CD14-positive monocyte (primary cell): ENCODE measurements at places on chromosomes 5 and 9.

- DNase-seq, result no peak
Measured at GRCh38 chr9:125971050-125971449, 223.9 kb downstream of the PBX3 start.

- no peak for DNase-seq
Measured at GRCh38 chr9:126465977-126466376, 139.3 kb downstream of the MVB12B start.

DNA sequence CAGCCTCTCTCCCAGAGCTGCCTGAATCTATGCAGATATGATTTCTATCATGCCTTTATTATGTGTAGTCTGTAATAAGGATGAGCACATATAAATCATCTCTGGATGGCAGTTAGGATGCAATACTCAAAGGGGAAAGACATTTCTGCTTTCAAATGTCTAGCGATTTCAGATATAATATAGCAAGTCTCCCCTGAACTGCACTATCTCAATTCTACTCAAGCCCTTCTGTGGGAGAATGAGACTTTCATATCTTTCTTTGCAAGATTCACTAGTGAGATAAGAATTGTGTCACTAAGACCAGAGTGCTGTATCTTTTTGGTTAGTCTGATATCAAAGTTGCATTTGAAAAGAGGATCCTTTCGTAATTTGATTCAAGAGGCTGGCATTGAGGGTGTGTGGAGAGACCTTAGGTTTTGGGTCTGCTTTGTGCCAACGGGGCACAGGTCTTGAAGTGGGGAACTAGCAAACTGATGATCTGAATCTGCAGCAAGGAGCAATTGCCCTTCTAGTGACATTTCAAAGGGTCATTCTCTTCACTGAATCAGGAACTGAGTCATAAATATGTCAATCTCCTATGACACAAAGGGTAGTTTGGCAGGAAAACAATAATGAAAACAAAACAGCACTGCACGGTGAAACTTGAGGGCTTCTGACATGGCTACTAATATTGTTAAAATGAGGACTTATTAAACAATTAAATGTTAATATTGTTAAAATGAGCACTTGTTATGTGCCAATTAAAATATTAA lies 305.5 kb upstream of the CLINT1 start:
- no peak for DNase-seq

DNA sequence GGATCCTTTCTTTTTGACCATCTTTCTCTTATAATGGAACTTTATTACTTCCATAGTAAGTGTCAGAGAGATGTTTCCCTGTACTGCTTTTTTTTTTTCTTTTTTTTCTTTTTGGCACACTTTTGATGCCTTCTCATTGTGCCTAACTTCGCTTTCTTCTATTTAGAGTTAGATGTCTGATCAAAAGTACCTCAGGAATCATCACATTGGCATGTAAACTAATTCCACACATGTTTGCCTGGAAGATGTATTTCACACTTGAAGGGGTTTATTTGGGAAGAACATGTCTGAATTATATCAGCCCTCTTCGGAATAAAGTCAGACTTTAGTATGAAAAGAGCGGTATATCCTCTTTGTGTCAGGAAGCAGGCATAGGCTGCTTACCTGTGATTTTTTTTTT lies 35.1 kb downstream of the SMARCA2 start:
- DNase-seq, result no peak

GRCh38 chr9:87517732-87518131 lies 20.1 kb downstream of the DAPK1 start:
- DNase-seq, result peak; percentile 38

GRCh38 chr5:33379757-33380156 lies 61.0 kb upstream of the TARS1 start:
- peak; percentile 41 for DNase-seq

- no peak for DNase-seq
Measured at GRCh38 chr5:29942089-29942488, 1251.4 kb upstream of the CDH6 start.

- DNase-seq, result no peak
Measured at GRCh38 chr5:125484742-125485641, 738.6 kb upstream of the ZNF608 start.

DNA sequence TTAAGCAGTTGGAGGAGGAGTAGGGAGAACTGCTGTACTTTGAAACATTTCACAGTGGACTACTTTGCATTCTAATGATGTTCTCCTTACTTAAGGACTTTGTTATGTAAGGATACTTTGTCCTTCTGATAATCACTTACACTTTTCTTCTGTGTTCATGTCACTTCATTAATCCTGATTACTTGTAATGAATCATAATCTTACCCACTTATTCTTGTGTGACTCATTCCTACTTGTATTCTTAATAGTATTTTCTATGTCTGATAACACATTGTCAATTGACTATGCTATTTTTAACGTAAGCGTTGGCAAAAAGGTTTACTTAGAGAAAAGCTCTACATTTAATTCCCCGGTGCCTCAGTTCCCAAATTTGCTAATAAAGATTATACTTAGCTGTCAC lies 63.8 kb downstream of the GHR start:
- DNase-seq, result no peak

- no peak for DNase-seq
Measured at GRCh38 chr5:125848751-125849150, 574.5 kb upstream of the GRAMD2B start.

- DNase-seq, result peak; percentile 2
Measured at GRCh38 chr5:42719034-42719433, 37.6 kb upstream of the CCDC152 start.

DNA sequence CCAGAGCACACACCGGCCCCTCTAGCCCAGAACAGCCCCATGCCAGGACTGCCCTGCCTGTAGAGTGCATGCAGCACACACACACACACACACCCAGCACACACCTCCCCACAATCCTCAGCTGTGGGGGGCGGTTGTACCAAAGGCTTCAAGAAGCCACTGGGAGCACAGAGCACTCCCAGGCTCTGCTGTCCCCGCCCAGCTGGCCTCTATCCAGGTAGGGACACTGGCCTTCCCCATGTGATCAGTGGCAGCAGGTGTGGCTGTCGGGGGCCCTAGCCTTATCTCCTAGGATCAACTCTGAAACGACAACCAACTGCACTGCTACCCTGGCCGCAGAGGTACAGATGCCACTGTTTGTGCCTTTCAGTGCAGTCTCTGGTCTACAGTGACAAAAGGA lies 2.0 kb downstream of the ANAPC2 start:
- DNase-seq, result no peak

DNA sequence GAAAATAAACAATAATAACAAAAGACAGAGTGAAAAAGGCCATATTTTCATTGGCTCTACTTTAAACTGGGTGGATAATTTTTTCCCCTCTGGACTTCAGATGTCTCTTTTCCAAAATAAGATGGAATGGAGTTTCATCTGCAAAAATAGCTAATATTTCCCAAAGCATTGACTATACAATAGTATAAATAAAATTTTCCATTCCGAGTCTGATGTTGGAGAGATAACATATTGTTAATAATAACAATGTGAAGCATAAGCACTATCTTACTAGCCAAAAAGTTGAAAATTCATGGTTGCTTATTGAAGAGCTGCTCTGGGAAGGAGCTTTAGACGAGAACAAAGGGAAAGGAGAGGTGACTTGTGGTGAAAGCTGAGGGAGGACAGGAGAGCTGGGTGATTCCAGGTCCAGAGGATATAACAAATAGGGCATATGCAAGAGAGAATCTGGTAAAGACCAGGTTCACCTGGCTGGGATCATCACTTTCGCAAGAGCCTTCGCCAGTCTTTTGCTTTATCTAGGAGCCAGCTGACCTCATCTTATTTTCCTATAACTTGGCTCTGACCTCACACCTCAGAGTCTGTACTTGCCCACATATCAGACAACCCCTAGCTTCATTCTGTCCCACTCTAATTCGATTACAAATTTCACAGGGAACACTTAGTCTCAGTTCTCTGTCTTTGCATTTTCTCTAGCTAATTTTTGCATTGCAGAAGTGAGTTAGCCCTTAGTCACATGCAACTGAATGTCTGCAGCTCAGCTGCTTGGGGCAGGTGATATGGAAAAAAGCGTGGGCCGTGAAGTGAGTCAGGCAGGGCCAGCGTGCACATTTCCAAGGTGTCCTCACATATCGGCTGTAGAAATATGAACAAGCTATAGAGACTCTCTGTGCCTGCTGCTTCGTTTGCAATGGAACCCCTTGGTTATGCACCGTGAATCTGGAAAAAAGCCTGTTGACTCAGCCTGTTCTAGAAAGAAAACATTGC lies 7.6 kb upstream of the ZNF474 start:
- DNase-seq, result no peak

- DNase-seq, result no peak
Measured at GRCh38 chr5:126984632-126985031, 45.7 kb downstream of the MARCHF3 start.

- no peak for DNase-seq
Measured at GRCh38 chr5:35803191-35803651, 53.5 kb upstream of the IL7R start.

DNA sequence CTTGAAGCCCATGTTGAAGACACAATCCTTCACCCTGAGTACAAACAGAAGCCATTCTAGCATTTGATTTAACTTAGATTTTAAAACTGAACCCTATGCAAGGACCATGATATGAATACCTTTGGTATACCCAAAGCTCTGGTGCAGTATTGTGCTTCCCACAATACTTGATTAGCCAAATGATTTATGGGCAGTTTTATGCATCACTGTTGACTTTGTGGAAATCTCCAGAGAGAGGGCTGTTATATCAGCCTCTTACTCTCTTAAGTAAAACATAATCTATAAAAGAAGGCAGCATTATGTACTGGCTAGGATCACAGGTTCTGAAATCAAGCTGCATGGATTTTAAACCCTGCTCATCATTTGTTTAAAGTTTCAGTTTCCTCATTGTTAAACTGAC lies 762.8 kb downstream of the EFNA5 start:
- DNase-seq, result no peak

- no peak for DNase-seq
Measured at GRCh38 chr5:100818340-100818739, 84.7 kb downstream of the ST8SIA4 start.

- DNase-seq, result no peak
Measured at GRCh38 chr5:150272531-150272930, 17.0 kb downstream of the CAMK2A start.

GRCh38 chr5:135208555-135208902 lies 174.5 kb upstream of the PITX1 start:
- no peak for DNase-seq

- no peak for DNase-seq
Measured at GRCh38 chr9:37575001-37575400, 1.2 kb downstream of the FBXO10 start.

DNA sequence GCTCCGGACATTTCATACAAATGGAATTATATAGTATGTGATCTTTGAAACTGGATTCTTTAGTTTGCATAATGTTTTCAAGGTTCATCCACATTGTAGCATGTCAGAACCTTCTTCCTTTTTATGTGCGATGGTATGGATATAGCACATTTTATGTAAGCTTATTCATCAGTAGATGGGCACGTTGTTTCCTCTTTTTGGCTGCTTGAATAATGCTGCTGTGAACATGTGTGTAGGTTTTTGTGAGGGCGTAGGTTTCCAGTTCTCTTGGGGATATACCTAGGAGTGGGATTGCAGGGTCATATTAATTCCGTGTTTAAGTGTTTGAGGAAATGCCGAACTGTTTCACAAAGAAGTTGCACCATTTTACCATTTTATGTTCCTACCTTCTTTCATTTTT lies 187.8 kb downstream of the NR3C1 start:
- DNase-seq, result peak; percentile 18

DNA sequence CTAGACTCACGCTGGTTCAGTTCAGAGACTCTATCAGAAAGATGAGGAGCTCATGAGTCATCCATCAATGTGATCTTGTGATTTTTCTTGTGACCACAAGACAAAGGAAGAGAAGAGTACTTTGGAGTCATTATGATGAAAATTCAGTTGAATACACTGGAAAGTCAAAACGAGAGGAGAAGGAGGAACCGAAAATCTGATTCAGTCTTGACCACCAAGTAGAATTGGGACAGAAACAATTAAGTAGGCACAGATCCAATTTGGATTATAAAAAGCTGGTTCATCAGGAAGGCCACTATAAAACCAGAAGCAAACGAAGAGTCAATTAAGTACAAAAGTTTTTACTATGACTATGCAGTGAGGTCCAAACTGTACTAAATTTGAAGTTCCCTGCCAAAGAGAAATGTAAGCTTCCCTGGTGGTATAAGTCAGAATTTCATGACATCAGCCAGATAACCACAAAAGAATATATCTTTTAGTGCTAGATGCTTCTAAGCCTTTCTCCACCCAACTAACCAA lies 90.9 kb downstream of the THBS4 start:
- peak; percentile 96 for DNase-seq

- DNase-seq, result no peak
Measured at GRCh38 chr5:137735555-137736284, at the start of gene KLHL3. TSS of gene KLHL3 (minus strand) at chr5:137736089. CDS start at chr5:137735646, 443 bp downstream.

- no peak for DNase-seq
Measured at GRCh38 chr9:86585422-86586143, 231.4 kb upstream of the TUT7 start.

GRCh38 chr9:125422853-125423252 lies 161.2 kb downstream of the GAPVD1 start:
- DNase-seq, result no peak

DNA sequence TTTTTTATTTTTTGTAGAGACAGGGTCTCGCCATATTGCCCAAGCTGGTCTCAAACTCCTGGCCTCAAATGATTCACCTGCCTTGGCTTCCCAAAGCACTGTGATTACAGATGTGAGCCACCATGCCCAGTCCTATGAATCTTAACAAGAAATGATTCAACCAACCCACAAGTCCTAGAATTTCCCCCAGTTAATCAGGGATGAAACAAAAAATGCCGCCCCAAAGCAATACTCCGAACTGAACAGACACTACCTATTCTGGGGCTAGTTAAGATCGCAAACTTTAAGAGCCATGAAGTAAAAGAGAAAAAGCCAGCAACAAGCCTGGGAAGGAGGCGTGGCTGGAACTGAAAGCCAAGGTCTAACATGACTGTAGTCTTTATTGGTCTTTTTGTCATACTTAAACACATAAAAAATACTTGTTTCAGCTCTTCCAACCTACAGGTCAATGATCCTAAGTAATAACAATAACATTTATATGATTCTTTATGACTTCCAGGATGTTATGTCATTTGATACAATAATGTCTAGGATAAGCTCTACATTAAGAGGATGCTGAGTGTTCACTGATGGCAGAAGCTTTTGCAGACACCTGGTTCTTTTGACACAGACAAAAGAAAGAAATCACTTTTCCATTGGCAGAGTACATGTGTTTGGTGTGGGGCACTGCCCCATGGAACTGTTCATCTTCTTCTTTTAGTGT lies 361.1 kb upstream of the TLE4 start:
- no peak for DNase-seq

DNA sequence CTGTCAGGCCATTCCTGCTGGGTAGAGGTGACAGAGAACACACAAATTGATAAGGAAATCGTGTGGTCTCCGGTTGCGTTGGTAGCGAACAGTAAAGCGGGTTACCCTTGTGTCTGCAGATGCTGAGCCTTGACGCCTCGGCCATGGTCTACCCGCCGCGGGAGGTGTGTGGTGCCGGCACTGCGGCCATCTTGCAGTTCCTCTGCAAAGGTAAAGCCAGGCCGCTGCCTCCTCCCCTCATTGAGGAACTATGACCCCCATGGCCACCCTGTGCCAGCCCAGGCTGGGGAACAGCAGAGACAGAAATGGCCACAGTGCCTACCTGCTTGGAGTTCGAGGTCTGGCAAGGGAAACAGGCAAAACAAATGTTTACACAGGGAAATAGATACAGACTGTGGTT lies 16.3 kb downstream of the LRSAM1 start:
- no peak for DNase-seq
